ENCODE measurements at places on chromosomes 6 and 20.
A peak's percentile ranks its signal among the peaks of the same experiment; 100 is the strongest.

DNA sequence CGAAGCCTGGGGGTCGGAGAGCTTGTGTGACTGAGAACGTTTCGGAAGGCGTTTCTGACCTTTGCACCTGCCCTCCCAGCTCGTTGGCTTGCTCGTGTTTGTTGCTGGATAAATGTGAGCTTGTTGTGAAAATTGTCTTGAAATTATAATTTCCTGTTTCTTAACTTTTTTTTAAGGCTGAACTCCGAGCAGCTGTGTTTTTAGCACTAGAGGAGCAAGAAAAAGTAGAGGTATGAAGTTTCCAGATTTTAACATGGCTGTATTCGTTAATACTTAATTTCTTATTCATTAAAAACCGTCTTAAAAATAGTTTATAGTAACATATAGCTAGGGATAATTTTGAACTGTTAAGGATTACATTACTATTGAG, 672 bp downstream of the CEP43 start:
- no peak for DNase-seq

DNA sequence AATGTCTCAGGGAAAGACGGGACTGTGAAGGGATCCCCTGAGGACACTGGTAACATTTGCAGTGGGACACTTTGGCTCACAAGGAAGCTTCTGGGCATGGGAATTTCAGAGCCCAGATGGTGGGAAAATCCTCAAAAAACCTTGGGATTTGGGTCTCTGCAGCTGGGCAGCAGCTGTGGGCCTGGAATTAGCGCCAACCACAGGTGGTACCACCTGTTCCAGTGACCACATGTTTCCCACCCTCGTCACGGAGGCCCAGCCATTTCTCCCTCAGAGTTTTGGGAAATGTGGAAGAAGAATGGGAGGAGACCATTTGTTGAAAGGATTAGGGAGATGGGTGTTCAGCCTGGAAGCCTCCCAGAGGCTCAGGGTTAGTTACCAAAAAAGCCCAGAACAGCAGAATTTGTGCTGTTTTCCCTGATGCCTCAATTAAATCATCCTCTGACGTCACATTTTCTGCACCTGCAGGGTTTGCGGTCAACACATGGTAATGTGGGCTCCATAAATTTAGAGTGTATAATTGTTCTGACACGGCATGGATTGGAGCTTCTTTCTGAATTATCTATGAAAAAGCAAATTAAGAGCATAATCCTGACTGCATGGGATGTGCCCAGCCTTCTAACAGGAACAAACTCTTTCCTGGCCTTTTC, 34.4 kb downstream of the EDN3 start:
- no peak for DNase-seq

- no peak for DNase-seq
These were observed 68.1 kb upstream of the TOX2 start for GRCh38 chr20:43846516-43846905.

DNA sequence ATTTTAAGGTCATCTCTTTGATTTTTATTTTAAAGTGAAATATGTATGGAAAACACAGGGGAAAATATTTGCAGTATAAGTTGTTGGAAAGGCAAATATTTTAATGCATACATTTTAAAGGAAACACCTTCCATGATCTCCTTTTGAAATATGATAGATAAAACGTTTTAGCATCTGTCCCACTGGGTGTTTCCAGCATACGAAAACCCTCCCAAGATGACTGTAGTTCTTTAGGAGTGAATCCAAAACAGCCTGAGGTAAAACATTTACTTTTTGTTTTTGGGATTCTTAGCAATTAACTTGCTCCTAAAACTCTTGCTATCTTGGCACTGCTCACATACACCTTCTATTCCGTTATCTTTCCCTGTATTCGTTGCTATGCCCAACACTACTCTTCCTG, 210.0 kb downstream of the EPHA7 start:
- DNase-seq, result no peak

DNA sequence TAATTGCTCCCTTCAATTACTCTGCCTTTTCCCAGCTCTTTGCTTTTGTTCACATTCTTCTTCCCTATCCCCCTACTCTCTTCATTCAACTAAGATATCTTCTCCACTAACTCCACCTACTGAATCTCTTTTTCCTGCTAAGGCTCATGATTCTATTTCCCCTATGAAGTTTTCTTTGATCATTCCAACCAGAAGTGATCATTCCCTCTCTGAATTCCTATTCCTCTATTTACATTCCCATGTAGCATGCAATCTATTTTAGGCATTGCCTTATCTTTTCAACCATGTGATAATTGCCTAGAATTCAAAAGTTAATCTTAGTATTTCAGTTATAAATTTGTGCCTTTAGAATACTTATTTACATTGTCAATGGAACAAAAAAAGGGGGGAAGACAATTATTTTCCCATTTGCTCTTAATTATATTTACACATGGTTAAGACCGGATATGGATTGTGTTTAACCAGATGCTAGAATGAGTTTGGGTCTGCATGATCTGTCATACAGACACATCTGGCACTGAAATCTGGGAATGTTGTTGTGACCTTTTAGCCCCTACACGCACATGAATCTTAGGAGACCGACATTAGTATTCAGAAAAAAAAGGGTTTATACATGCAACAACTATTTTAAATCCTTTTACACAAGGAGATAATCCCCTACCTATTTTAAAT, 20.8 kb downstream of the MOXD1 start:
- no peak for DNase-seq

DNA sequence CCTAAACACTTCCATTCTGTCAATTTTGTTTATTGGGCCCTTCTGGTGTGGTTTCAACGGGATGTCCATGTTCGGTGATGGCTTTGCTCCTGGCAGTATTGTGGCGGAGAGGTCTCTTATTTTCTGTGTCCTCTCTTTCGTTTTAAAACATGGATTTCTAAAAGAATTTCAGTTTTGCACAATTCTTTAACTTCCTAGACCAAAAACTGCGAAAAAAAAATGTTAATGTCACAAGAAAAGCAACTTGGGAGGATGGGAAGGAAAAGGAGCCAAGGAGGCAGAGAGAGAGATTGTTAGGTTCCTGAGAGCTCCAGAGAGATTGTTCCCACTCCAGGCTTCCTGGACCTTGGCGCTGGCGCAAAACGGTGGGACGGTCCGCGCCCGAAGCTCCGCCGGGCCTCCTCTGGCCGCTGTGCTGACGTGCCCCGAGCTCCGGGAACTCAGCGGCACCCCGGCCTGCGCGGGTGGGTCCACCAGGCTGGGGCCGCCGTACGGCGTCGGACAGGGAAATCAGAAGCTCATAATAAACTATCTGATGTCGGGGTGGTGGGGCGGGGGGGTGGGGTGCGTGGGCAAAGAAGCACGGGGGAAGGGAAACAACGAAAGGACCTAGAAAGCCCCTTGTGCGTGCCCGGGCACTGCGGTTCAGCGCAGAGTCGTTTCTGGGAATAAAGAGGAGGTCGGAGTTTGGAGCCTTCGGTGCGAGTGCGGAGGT, 951 bp upstream of the OLIG3 start:
- DNase-seq, result no peak

GRCh38 chr6:1002989-1003388, 308.9 kb upstream of the FOXQ1 start:
- no peak for DNase-seq

- peak; percentile 68 for DNase-seq
These were observed at the start of gene RSPH9 for GRCh38 chr6:43644940-43645612. TSS of gene RSPH9 (plus strand) at chr6:43645036. CDS start at chr6:43645099, 63 bp downstream.

- no peak for DNase-seq
These were observed 191.7 kb upstream of the HSF2 start for GRCh38 chr6:122207794-122208193.

GRCh38 chr6:2259574-2259973, 14.2 kb upstream of the GMDS start:
- no peak for DNase-seq

DNA sequence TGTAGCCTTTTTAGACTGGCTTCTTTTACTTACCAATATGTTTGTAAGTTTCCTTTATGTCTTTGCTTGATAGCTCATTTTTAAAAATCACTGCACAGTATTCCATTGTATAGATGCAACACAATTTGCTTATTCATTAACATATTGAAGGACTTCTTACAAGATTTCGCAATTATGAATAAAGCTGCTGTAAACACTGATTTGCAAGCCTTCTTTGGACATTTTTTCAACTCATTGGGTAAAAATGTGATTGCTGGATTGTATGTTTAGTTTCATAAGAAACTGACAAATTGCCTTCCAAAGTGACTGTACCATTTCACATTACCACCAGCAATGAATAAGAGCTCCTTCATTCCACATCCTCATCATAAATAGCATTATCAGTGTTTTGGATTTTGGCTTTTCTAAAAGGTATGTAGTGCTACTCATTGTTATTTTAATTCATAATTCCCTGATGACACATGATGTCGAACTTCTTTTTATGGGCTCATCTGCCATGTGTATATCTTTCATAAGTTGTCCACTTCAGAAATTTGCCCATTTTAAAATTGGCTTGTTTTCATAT, 80.7 kb downstream of the TFAP2B start:
- DNase-seq, result no peak

Data from CD4-positive, alpha-beta T cell treated with Interferon gamma for 1 hour (primary cell).